ENCODE measurements at places on chromosomes 6 and 20. TPM values are rescaled to one million over a fixed set of nuclear protein-coding genes. Genes with fewer than 3 reads are reported as not detected.

HSD17B8 gene
- total RNA-seq = 8.6 TPM

VIP gene
- not detected for total RNA-seq

SLC17A9 gene
- 3.5 TPM for total RNA-seq

TMEM244 gene
- total RNA-seq = not detected

TULP1 gene
- total RNA-seq = not detected

KIFC1 gene
- 1.6 TPM for total RNA-seq

ENPP5 gene
- 0.11 TPM for total RNA-seq

OOEP gene
- 0.50 TPM for total RNA-seq

DNMT3B gene
- total RNA-seq = 0.28 TPM

MATN4 gene
- total RNA-seq = not detected
